ENCODE measurements at places on chromosomes 7 and 10.

- no peak for DNase-seq
Observed at GRCh38 chr7:25739143-25739542, 412.9 kb upstream of the NFE2L3 start.

DNA sequence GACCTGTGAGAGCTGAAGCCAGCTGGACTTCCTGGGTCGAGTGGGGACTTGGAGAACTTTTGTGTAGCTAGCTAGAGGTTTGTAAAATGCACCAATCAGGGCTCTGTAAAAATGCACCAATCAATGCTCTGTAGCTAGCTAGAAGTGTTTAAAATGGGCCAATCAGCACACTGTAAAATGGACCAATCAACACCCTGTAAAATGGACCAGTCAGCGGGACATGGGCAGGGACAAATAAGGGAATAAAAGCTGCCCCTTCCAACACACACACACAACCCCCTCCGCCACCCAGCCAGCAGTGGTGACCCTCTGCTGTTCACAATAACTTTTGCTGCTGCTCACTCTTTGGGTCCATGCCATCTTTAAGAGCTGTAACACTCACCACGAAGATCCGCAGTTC lies 7.1 kb downstream of the ZNF511 start:
- no peak for DNase-seq

DNA sequence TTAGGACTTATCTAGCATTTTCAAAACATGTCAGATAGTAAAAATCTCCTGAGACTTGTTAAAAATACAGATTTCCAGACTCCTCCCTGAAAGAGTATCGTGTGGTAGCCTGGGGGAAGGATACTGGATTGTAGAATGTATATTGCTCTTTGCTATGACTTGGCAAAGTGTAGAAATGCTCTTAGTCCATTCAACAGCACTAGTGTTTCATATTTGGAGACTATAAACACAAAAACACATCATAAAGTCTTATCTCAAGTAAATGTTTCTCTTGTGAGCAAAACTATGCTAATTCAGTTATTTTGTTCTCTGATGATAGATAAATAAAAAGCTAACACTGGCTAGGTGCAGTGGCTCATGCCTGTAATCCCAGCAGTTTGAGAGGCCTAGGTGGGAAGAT lies 137.5 kb upstream of the PRPS1L1 start:
- no peak for DNase-seq

DNA sequence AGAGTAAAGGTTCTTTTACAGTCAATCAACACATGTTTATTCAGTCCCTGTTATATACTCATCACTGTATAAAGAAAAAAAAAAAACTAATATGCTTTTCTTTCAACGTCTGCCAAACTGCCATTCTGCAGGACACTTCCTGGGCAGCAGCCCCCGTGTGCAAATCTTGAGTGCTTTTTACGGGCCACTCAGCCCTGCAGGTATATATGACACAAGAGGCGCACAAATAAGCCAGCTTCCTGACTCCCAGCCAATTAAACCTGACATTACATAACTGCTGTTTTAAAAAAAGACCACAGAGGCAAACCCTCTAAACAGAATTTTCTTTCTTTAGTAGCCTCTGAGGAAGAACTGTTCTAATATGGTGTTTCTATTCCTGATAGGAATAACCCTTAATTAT lies 263.0 kb upstream of the NEBL start:
- DNase-seq, result no peak
